ENCODE measurements at places on chromosomes 5 and 9.

DNA sequence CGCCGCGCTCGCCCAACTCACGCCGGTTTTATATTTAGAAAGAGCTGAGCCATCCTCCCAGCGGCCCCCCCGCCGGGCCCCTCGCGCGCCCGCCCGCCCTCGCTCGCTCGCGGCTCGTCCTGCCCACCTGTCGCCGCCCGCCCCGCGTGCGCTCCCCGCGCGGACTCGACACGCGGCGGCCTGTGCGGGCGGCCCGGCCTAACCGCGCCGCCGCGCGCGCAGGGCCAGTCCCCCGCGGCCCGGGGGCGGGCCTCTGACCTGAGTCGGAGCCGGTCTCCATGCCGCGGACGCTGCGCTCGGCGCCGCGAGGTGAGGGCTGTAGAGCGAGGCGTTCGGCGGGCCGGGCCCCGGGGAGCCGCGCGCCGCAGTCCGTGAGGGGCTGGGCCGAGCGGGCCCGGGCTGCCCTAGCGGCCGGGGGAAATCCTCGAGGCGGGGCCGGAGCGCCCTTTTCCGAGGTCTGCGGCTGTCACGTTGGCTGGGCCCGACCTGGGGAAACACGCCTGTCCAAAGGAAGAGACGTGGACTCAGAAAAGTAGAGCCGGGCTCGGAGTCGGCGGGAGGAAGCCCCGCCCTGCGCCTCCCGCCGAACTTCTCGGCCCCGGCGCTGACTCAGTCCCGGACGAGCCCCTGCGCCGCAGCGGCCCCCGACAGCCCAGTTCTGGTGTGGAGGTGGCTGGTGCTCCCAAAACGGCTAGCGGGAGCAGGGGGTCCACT is at the start of gene ECPAS:
TSS of gene ECPAS (minus strand) at position 526 of the 714 bp plus-strand sequence. CDS start 11,465 bp downstream, outside the sequence.
- peak; percentile 89 for ATAC-seq

GRCh38 chr5:82298668-82299067 is 20.5 kb upstream of the RPS23 start:
- no peak for ATAC-seq

- ATAC-seq, result peak; percentile 5
These were observed 87.1 kb downstream of the ADRB2 start for GRCh38 chr5:148913493-148913892.

GRCh38 chr5:124034963-124035362 is 523.0 kb downstream of the CSNK1G3 start:
- ATAC-seq, result no peak

GRCh38 chr9:7844242-7844641 is 44.7 kb upstream of the DMAC1 start:
- peak; percentile 59 for ATAC-seq

- no peak for ATAC-seq
These were observed 75.6 kb downstream of the DMRTA1 start for GRCh38 chr9:22522206-22522740.

DNA sequence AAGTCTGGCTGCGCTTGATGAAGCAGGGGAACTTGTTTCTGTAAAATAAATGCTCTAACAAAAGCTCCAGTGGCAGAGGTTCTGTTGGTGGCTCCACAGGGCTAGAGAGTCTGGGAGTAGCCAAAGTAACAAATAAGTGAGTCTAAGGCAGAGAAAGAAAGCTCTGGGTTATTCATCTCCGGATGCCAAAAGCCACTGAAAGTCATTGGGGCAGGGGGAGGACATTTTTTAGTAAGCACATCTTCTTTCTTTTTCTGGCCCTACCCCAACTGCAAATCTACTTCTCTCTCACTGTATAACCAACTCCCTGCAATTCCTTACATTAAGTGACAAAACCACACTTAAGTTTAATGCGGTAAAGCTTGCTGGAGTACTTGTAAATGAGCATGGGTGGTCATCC is 141.6 kb downstream of the INSYN2B start:
- no peak for ATAC-seq

GRCh38 chr5:56167519-56167918 is 65.6 kb downstream of the ANKRD55 start:
- no peak for ATAC-seq

- ATAC-seq, result peak; percentile 39
These were observed 71.0 kb downstream of the LRRC70 start for GRCh38 chr5:62649476-62650113.

DNA sequence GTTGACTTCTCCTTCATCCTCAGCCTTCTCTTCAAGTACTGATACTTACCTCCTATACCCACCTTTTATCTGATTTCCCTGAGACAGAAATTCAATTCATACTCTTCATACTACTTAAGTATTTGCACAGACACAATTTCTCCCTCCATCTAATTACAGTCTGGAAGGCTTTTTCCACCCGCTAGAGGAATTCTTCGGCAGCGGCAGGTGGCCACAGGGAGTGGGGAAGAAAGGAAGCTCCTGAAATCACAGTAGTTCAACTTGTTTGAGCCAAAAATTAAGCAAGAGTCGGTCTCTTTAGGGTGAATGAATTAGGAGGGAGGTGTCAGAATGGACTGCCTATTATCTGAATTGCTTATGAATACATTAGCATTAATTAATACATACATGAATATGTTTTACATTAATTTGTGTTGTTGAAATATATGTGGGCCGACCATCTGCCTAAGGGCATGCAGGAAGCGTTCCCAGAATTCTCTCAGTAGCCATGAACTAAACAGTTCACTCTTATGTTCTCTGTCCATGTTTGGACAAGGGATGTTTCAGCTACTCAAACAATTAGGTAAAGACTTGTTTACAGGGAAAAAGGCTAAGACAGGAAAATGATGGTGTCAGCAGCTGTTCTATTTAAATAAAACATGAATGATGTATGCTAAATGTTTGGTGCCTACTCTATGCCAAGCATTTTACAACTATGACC is 101.4 kb upstream of the SMARCA2 start:
- ATAC-seq, result no peak

GRCh38 chr5:35228310-35228709 is 2.0 kb downstream of the PRLR start:
- ATAC-seq, result no peak

GRCh38 chr5:37619353-37619752 is 220.5 kb downstream of the GDNF start:
- ATAC-seq, result no peak

DNA sequence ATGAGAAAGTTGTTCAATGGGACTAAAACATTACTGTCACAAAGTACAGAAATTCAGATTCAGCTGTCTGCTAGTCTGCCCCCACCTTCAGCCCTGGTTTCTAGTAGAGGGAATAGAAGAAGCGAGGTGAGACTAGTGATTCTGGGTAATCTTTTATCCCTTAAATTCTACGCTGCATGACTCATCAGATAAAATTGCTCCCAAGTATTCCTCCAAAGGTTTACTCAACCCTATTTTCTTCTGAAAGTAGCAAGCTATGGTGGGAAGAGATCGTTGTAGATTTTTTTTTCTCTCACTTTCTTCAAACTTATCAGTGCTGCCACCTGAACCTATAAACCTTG is 318.9 kb upstream of the RIOK2 start:
- no peak for ATAC-seq

- no peak for ATAC-seq
These were observed 6.1 kb upstream of the ADGRD2 start for GRCh38 chr9:124444166-124444565.

DNA sequence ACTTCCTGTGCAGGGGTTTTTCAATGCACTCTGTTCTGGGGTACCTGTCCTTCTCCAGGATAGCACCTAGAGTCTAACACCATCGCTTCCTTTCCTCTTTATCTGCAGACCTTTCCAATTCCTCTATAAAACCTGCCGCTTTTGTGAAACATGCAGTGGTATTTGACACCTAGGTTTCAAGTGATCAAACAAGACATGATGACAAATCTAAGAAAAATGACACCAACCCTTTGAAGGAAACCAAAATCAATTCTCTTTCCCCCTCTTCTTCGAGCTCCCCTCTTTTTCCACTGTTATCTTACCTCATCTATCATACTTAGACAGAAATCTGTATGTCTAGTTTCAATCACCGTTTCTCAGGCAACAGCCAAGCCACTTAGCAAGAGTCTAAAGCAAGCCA is 25.6 kb upstream of the RANBP17 start:
- no peak for ATAC-seq
